ENCODE measurements at places on chromosomes 2 and 18.

GRCh38 chr2:40625849-40626248, 174.0 kb upstream of the SLC8A1 start:
- no peak for DNase-seq

- no peak for DNase-seq
Observed at GRCh38 chr2:211881449-211881848, 657.2 kb downstream of the ERBB4 start.

DNA sequence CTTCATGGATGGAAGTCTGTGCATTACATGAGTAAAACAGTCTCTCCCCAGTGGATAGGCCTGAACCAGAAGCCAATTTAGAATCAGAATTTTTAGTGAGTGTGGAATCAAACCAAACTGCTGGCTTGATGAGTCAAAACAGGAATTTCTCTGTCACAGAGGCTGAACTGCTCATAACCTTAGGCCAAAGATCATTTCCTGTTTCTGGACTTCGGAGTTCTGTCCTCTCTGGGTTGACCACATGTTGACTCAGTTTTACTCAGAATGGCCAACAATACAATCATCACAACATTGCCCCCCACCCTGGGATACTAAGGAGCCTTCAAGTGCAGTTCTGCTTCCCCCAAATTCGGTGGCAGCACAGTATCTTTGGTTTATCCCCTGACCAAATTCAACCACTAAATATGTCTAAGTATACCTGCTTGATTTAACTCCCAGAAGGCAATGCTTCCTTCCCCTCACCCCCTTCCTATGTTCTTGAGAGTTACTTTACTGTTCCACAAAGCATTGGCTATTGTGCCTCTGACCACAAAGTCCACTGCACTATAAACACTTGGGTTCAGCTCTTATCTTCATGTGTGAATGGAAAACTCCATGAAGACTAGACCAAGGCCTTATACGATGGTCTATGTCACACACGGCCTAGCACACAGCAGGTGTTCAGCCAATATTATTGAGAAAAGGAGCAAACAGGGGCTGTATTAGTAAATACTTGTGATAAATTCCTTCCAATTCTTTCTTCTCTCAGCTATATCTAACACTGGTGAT, 67.8 kb downstream of the NXPH2 start:
- no peak for DNase-seq

DNA sequence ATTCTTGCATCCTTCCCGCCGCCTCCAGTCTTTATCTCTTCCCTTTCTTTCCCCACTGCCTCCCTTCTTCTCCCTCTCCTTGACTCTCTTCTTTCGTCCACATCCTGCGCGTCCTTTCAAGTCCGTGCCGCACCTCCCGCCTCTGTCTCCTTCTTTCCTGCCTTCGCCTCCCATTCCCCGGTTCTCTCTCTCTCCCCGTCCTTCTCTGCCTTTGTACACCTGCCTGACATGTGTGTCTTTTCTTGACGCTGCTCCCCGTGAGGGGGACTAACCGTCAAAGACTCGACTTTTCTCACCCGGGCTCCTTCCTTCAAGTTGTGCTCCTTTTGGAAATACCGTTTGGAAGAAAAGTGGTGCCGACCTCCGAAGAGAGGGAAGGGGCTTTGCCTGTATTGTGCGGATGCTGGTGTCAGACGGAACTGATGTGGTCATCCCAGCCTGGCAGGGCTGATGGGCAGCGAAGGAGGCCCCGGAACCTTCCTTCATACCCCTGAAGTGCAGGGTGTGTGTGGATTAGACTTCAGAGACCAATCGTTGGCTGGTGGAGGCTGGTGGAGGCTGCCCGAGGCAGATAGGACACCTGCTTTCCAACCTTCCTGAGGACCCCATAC, 879 bp downstream of the TMEM178A start:
- no peak for DNase-seq

DNA sequence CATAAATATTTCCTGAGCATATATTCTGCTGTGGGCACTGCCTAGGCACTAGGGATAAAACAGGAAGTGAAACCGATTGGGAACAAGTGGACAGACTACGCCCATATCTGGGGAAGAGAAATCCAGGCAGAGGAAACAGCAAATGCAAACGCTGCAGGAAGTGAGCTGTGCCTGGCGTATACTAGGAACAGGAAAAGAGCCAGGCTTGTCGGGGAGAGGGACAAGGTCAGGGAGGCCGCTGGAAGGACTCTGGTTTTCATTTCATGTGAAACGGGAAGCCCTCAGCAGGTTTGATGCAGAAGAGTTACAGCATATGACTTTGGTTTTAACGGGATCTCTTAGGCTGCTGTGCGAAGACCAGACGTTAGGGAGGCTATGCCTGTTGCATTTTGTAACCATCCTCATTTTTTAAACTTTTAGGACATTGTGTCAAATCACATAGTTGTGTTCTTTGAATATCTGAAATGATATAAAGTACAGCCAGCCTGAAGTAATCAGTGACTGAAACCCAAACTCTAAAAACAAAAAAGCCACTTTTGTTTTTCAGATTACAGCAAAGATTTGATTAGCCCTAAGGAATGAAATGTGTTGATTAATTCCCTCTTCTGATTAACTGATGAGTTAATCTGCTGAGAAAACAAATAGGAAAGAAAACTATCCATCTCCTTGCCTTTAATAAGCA, 110.2 kb upstream of the PIEZO2 start:
- DNase-seq: no peak

Data from natural killer cell (primary cell).